ENCODE measurements at places on chromosomes 4 and X. TPM values are rescaled to one million over a fixed set of nuclear protein-coding genes. Genes with fewer than 3 reads are reported as not detected.

MAGEC2 gene
- total RNA-seq, result 57.4 TPM

ZFP92 gene
- 3.3 TPM for total RNA-seq

GRCh38 chr4:53713767-53714166 is 122.5 kb upstream of the LNX1 start:
- no peaks in the 10 kb centered on the region for H3K4me1 ChIP-seq
- no peak overlapping the region for H3K27ac ChIP-seq
- H3K27me3 ChIP-seq, result no peaks in the 10 kb centered on the region
- DNase-seq, result no peak
- no peak overlapping the region for H3K4me3 ChIP-seq
- no peaks in the 10 kb centered on the region for H3K36me3 ChIP-seq

DNA sequence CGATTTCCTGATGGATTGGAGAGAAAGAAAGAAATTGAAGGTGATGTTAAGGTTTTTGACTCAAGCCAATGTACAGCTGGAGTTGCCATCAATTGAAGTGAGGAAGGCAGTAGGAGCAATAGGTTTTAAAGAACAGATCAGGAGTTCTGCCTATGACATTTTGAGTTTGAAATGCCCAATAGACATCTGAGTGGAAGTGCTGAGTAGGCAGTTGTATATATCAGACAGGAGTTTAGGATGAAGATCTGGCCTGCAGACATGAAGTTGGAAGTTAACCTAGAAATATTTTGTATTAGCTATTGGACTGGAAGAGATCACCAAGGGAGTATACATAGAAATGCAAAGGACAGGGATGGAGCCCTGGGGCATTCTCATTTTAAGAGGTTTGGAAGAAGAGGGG is 12.9 kb upstream of the TMSB15B start:
- H3K4me3 ChIP-seq, result no peak overlapping the region
- no peaks in the 10 kb centered on the region for H3K36me3 ChIP-seq
- no peaks in the 10 kb centered on the region for H3K27me3 ChIP-seq
- no peak for DNase-seq

DNA sequence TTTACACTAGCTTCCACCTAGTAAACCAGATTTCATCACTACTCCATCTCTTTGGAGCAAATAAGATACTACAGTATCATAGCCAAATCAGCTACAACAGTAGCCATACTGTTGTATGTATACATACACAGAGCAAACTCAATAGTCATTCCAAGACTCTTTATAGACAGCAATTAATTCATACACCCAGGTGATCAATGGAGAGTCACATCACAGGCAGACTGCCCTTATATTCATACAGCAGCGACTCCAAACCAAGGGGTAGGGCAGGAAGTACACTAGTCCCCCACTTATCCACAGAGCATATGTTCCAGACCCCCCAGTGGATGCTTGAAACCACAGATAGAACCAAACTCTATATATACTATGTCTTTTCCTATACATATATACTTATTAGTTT is 76.6 kb downstream of the FBXW7 start:
- no peaks in the 10 kb centered on the region for H3K27me3 ChIP-seq
- H3K4me1 ChIP-seq, result no peaks in the 10 kb centered on the region
- H3K36me3 ChIP-seq, result no peaks in the 10 kb centered on the region
- no peak overlapping the region for H3K4me3 ChIP-seq

All from K562 (cell line).